ENCODE measurements at places on chromosomes 7 and 10.

- no peak for DNase-seq
These were observed 87.3 kb upstream of the PIK3CG start for GRCh38 chr7:106777674-106778299.

DNA sequence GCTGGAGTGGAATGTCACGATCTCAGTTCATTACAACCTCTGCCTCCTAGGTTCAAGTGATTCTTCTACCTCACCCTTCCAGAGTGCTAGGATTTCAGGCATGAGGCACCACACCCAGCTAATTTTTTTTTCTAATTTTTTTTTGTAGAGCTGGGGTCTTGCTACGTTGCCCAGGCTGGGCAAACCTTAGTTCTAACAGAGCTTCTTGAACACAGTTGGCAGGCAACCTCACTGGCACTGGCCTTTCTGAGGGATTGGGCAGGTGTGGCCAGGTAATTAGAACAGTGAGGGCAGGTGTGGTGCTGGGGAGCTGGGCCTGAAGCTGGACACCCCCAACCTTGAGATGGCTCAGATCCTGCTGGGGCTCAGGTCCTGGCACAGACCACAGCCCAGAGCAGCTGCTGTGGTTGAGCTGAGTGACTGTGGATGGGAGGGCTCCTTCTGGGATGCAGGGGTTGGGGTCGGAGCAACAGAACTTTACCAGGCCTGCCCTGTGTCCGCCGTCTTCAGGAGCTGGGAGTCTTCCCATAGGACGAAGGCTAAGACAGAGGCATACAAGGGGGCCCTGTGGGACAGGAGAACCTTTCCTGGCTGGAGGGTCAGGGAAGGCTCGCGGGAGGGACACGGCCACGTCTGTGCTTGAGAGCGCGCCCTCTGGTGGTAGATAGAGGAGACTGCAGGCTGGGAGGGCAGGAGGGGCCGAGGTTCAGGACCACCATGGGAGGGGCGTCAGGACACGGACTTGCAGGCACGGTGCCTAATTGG lies 48.2 kb downstream of the COL26A1 start:
- no peak for DNase-seq

- no peak for DNase-seq
These were observed 175.4 kb downstream of the GNAI1 start for GRCh38 chr7:80309971-80310549.

GRCh38 chr7:128920913-128921582 lies 10.5 kb upstream of the KCP start:
- no peak for DNase-seq

DNA sequence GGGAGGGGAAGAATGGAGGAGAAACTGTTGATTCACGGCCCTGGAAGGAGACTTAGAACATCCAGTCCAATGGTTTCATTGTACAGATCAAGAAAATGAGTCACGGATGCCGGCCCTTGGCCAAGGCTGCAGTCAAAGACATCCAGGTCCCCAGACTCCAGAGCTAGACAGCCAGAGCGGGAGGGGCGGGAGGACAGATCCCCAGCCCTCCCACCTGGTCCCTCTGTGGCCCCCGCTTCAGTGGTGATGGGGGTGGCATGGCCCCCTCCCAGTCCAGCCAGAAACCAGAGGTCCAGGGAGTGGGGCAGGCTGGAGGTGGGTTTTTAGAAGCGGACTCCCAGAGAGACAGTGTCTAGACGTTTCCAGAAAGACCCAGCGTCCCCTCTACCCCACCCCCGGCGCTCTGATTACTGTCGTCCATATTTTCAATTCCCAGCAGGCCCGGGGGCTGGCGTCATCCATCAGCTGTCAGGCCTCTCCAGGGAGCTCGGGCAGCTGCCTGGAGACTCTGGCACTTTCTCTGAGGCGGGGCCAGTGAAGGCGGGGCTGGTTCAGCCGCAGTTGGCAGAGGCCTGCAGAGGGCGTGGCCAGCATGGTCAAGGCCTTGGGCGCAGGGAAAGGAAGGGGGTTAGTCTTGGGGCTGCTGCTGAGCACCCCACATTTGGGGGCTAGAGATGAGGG lies 8.0 kb upstream of the HSPB1 start:
- DNase-seq, result peak; percentile 24

DNA sequence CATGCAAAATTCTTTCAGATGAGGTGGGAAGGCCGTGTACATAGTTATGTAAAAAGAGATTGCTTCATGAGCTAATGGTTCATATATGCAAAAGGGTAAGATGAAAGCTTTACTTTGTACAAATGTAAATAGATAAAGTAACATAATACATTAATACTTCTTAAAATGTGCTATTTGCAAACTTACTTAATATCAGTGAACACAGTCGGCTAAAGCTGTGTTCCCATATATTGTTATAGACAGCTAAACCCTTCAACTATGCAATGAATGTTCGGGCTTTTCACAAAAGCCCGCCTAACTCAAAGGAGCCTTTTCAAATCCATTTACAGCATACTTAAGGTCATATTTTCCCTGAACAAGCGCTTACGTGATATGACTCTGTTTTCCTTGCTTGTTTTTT lies 340.6 kb upstream of the GALNT17 start:
- no peak for DNase-seq

GRCh38 chr7:90772410-90772809 lies 176.3 kb downstream of the CDK14 start:
- DNase-seq, result no peak

DNA sequence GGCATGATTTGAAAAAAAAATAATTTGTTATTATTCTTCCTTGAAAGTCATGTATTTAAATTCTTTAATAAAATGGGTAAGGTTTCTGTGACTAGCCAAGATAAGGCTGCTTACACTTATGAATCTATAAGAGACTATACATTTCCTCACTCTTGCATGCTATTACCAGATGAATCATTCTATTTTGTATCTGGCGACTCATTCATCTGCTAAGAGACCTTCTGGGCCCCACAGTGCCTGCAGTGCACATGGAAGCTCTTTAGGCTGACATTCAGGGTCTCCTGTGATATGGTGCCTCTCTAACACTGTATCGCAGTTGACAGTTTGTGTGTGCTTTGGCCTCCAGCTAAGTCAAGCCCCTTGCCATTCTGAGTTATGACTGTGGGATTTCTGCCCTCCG lies 121.9 kb downstream of the NRG3 start:
- no peak for DNase-seq

DNA sequence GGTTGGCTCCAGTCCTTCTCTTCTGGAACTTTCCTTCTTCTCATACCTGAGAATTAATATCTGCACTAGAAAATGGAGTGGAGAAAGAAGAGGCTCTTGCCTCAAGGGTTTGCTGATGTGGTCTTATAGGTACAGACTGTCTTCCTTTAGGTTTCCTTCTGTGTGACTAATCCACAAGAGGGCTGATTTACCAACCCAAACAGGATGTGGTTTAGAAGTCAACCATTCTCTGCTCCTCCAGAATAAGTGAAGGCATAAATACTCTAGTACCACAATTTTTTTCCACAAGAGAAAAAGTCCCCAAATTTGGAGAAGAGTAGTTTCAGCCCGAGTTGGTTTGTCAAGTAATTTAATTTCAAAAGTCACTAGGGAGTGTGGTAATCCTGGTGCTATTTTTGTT lies 85.8 kb downstream of the NRP1 start:
- DNase-seq, result no peak

- DNase-seq, result no peak
These were observed 97.5 kb downstream of the UBE2H start for GRCh38 chr7:129855234-129855673.

GRCh38 chr10:52814506-52814905 lies 41.9 kb upstream of the MBL2 start:
- DNase-seq, result no peak

- no peak for DNase-seq
These were observed 137.5 kb downstream of the FGFR2 start for GRCh38 chr10:121460733-121461132.

GRCh38 chr7:88344956-88345832 lies 38.5 kb upstream of the STEAP4 start:
- no peak for DNase-seq

GRCh38 chr10:94757916-94758315 lies 4.6 kb upstream of the CYP2C19 start:
- DNase-seq, result no peak

GRCh38 chr10:46092524-46093081 lies 46.5 kb upstream of the MSMB start:
- DNase-seq, result no peak

DNA sequence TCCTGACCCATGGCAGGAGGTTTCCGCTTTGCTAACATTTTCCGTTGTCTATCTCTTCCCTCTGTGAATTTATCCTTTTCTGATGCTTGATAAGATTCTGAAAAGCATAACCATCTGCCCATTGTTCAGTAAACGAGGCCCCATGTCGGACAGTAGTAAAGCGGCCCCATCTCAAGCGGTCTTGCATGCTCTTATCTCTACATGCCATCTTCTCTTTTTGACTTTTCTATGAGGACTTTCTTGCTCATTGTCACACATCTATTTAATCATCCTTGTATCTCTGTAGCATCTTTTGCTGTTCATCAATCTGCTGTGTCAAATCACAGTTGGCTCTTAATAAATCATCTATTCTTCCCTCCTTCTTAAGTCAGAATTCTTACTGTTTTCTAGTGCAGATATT lies 37.6 kb downstream of the ZNF248 start:
- DNase-seq, result no peak

DNA sequence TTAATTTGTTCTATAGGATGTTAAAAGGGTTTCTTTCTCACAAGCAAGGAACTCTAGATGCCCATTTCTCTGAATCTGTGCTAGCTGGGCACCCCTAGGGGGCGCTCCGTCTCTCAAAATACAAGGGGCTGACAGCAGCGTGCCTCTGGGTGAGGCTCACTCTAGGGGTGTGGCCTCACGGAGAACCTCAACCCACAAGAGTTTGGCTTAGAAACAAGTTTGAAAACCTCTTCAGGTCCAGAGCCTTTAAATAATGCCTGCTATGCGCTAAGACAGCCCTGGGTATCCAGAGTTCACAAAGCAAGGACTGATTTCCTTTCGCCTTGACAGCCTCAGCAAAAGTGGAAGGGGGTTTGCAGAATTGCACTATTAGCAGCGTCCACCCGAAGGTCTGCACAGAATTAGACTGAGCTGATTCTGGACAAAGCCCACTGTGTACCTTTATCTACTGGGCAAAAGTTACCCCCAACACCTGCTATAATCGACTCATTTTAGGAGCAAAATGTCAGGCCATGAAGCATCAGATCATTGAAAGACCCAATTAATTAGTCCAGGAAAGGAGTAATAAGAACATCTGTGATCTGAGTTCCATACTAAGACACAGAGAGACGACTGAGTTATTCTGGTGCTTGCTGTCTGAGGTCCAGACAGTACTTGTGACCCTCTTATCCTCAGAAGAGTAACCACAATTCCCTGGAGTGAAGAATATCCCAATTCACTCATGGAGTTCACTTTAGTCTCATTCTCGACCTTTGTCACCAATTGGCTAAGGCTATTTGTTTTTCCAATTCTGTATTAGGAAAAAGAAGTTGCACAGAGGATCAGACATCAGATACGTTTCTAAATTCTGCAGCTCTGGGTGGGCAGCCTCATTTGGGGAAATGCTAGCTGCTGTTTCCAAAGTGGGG lies 574 bp upstream of the CPED1 start:
- peak; percentile 47 for DNase-seq

GRCh38 chr7:151045262-151045661 lies 3.1 kb upstream of the ASIC3 start:
- DNase-seq, result no peak

- no peak for DNase-seq
These were observed 23.2 kb downstream of the NT5C3A start for GRCh38 chr7:33039257-33039902.

DNA sequence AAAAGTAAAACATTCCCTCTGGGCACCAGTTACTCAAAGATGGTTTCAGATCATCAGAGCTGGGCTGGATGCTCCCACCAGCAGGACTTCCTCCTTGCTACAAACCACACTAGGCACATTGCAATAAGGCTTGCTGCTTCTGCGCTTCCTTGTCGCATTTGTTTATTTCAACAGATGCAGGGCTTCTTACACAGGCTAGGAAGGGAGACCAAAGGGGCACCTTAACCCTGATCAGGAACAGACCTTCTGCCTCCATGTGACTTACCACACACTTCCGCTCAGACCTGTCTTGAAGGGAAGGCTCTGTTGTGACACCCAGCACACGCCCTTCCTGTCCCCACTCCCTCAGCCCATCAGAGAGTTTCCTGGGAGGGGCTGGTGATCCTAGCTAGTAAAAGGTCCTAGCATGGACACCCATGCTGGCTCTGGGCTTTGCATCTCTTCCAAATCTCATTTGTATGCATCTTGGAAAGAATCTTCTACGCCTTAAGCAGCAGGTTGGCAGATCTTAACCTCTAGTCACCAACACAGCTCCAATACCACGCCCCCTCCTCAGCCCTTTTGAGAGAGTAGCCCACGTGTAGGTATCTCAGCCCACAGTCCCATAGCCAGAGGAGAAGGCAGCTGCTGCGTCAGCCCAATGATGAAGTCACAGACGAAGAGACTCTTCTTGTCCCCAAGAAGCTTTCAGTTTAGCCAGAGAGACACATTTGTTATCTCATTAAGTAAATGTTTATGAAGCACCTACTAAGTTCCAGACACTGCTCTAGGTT lies 47.1 kb upstream of the SVIL start:
- DNase-seq, result no peak

DNA sequence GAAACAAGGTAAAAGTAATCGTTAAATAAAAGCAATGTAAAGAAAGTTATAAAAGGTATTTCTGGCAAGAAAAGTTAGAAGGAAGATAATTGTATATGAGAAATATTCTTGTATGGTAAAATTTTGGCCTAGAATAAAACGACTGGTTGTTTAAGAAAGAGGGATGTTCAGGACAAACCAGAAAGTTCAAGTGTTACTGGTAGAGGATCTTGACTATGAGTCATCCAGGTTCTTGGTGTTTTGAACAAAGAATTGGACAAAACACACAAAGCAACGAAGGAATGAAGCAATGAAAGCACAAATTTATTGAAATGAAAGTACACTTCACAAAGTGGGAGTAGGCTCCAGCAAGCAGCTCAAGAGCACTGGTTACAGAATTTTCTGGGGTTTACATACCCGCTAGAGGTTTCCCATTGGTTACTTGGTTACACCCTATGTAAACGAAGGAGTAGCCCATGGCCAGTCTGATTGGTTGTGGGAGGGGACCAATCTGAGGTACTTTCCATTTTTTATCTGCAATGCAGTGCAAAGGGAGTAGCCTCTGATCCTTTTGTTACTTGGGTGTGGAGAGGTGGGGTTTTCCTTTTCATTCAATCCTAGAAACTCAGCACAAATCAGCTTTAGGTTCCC lies 22.4 kb upstream of the GARS1 start:
- DNase-seq, result no peak

DNA sequence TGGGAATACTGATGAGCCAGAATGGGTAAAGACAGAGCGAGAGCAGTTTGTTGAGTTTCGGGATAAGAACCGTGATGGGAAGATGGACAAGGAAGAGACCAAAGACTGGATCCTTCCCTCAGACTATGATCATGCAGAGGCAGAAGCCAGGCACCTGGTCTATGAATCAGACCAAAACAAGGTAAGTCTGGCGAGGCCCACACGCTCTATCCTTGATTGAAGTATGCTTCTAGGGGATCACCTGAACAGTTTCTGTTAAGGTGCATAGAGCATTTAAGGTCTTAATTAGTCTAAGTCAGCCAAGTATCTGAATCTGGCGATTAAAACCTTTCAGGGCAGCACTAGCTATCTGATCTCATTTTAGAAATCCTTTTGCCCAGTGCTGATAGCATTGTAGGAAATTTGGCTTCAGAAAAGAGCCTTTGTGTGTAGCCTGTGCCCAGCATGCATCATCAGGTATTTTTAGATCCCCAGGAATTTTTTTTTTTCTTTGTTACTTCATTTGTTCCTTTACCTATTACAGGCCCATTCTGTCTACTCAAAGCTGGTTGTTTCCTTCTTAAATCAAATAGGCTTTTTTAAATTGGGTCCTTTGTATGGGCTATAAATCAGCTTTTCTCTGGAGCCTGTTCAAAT lies 8.0 kb downstream of the OPN1SW start:
- no peak for DNase-seq

GRCh38 chr7:28166982-28167715 lies 13.4 kb downstream of the JAZF1 start:
- no peak for DNase-seq

Data from esophagus squamous epithelium (tissue), 5 donors.